ENCODE measurements at places on chromosomes 4 and X. TPM values are rescaled to one million over a fixed set of nuclear protein-coding genes. Genes with fewer than 3 reads are reported as not detected.

RRAGB gene
- total RNA-seq = 17.7 TPM

ARSD gene
- total RNA-seq = 20.0 TPM

OGT gene
- total RNA-seq = 176 TPM

SPP1 gene
- 3.7 TPM for total RNA-seq
